Neural crest cell (in vitro differentiated cells): ENCODE measurements at places on chromosomes 3 and 15.
A peak's percentile ranks its signal among the peaks of the same experiment; 100 is the strongest.

DNA sequence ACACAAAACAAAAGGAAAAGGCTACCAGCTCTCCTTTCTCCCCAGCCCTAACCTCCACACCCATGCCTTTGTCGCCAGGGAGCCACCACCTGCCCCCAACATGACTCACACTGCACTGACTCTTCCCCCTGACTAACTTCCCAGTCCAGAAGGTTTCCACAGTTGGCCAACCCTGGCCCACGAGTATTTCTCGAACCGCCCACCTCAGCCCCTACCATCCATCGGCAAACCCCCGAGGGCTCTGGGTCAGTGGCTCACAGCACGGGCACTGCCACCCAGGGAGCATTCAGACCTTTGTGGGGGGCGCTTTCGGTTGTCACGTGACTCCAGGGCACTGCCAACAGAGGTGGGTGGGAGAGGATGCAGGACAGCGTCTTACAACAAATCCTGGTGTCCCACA, 152.3 kb downstream of the LRRC28 start:
- no peak for DNase-seq

- no peak for DNase-seq
These were observed 584.0 kb upstream of the LMCD1 start for GRCh38 chr3:7917443-7918151.

GRCh38 chr15:90291679-90292356, 26.3 kb downstream of the NGRN start:
- DNase-seq: no peak

DNA sequence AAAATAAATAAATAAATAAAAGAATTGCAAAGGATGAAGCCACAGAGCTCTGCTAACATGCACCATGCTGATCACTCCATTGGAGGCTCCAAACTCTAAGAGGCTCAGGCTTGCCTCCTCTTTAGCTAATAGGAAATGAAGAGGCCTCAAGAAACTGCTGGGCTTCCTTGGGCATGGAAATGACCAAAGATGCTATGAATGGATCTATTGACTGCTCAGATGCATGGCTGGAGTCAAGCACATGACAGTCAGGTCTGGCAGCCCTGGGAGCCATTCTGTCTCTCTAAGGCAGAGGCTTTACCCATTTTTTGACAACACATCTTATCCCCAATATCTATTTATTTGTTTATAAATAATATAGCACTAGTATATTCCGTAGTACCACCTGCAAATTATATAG, 5.3 kb upstream of the LIPC start:
- DNase-seq: no peak

DNA sequence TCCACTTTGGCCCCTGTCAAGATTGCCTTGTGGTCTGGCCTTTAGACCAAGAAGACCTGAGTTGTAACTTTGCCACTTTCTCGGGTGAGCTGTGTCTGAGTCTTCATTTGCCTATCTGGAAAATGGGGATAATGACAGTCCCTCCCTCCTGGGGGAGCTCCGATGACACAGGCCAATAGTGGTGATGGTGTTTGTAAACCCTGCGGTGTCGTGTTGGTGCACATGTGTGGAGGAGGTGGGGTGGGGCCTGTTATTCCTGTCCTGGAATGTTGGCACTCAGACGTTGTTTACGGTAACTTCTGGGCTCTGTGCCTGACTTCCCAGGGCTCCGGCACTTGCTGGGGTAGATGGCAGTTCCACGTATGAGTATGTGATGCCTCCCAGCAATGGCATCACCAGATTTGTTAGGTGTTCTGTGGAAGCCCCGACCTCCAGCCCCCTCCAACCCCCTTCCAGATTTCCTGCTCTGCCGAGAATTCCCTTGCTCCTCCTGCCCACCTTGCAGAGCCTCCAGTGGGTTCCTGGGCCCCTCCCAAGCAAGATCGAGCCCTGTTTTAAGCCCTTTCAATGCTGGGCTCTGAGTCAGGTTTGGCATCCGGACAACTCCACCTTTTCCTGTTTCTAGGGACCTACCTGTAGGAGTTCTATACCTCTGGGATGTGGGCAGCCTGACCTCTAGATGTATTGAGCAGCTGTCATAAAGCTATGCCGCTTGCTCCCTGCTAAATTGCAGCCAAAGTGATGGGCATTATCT, 31.4 kb downstream of the HRH1 start:
- DNase-seq: no peak

DNA sequence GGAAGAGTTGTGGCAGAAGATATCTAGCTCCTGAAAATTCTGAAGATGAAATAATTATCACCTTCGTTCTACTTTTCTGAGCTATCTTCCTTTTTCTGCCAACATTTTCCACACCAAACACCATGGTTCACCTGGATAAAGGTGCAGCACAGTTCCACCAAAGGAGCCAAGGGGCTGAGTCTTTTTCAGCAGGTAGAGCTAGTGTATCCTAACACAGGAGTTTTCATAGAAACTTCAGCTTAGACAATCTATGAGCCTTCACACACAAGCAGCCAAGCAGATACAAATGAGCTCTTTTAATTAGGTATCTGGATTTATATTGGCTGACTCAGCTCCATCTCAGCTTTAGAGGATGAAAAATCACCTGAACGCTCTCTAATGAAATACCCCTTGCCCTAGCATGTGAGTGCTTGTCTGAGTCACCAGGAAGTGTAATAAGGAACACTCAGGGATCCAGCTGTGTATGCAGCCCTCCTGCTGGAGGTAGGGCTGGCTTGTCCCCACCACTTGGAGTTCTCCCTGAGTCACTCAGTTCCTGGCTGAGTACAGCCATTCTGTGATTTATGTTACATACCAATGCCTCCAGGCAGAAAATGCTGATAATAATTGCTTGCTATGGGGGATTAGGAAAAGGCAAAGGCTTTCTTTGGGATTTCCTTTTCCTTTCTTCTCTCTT, 385.7 kb downstream of the LSAMP start:
- no peak for DNase-seq

DNA sequence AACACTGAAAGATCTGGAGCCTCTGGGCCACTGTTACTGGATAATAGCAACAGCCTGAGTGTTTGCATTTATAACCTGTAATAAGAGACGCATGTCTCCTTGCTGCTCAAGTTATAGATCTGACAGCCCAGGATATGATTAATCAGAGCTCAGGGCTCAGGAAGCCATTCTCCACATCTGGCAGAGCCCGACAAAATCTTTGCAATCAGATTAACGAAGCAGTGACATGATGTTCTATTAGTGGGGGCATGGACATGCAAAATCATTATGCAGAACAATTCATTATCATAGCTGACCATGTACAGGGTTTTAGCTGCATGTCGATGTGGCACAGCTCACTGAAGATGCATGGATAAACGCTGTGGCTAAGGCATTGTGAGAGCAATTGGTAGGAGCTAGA, 730.3 kb downstream of the ZNF385D start:
- DNase-seq: no peak

GRCh38 chr3:151379083-151379734, 5.3 kb downstream of the P2RY12 start:
- peak; percentile 55 for DNase-seq

DNA sequence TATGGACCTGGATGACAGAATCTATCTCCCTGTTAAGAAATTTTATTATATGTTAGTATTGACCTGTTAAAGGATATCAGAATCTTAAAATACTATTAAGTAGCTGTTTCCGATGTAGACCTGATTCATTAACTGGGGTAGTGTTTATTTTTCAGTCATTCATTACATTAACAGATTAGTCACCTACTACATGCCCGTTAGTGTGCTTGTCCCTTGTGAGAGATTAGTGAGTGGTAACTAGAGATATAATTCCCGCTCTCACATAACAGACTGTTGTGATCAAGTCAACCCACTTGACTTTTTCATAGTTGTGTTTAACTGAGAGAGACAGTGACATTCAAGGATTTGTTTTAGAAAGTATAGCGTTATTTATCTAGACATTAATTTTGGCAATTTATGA, 166.8 kb downstream of the TCF12 start:
- no peak for DNase-seq

- no peak for DNase-seq
These were observed 290.0 kb upstream of the CFAP20DC start for GRCh38 chr3:59339818-59340217.

- DNase-seq: no peak
These were observed 43.6 kb downstream of the ABTB1 start for GRCh38 chr3:127716384-127716783.

DNA sequence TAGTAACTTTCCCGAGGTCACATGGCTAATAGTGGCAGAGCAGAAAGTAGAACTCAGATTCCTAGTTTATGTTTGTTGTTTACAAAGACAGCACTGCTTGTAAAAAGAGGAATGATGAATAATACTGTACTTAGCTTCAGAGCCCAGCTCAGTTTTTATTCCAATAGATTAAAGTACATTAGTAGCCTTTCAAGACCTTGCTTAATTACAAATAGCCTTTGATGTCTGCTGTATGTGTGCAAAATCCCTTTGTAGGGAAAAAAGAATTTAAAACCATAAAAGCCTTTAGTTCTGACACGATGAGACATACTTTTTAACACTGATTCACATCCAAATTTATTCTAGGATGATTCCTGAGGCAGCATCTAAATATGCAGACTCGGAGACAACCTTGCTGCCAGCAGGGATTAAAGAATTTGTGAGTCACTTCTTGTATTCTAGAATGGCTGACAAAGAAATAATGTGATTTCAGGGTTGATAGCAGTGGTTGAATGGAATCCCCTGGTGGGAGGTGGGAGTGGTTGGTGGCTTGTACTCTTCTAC, 324.2 kb upstream of the TGFBR2 start:
- no peak for DNase-seq
